ENCODE measurements at places on chromosomes 12 and 14.

DNA sequence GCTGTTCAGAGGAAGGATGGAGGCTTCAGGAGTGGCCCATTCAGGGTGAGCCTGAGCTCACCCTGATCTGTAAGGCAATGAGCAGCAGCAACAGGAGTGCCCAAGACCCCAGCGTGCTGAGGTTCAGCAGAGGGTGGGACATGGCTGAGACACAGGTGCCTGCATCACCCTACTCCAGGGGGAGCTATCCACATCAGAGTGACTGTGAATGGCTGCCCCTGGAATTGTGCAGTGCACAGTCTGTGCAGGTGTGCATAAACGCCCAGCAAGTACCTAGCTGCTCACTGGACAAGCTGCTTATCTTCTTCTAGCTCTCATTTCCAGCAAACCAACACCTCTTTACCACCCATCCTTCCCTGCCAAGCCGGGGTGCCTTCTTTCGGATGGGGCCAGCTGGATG, 140.6 kb upstream of the PRMT8 start:
- no peak for DNase-seq

DNA sequence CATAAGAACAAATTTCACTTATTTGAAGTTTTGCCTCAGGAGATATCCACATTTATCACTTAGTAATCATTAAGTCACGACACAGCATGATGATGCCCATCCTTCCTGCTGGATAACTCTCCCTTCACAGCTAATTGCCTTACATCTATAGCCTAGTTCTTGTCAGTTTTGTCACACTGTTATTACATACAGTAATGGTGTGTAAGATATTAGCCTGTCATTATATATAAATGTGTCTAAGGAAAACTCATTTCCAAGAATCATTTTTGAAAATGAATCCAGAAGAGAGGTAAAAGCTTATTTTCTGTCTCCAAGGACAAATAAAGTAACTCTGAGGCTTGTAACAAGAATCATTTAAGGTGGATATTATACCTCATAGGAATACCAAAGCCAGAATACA, 193.2 kb upstream of the ARID2 start:
- no peak for DNase-seq

DNA sequence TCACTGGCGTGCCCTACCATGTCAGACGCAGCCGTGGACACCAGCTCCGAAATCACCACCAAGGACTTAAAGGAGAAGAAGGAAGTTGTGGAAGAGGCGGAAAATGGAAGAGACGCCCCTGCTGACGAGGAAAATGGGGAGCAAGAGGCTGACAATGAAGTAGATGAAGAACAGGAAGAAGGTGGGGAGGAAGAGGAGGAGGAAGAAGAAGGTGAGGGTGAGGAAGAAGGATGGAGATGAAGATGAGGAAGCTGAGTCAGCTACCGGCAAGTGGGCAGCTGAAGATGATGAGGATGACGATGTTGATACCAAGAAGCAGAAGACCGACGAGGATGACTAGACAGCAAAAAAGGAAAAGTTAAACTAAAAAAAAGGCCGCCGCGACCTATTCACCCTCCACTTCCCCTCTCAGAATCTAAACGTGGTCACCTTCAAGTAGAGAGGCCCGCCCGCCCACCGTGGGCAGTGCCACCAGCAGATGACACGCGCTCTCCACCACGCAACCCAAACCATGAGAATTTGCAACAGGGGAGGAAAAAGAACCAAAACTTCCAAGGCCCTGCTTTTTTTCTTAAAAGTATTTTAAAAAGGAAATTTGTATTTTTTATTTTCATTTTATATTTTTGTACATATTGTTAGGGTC, 13.2 kb downstream of the TRIP11 start:
- DNase-seq: no peak

- no peak for DNase-seq
Observed at GRCh38 chr12:82963956-82964355, 277.2 kb downstream of the TMTC2 start.

Data from M059J (cell line).